ENCODE measurements at places on chromosomes 11 and 22. TPM values are rescaled to one million over a fixed set of nuclear protein-coding genes. Genes with fewer than 3 reads are reported as not detected.
A peak's percentile ranks its signal among the peaks of the same experiment; 100 is the strongest.

DNA sequence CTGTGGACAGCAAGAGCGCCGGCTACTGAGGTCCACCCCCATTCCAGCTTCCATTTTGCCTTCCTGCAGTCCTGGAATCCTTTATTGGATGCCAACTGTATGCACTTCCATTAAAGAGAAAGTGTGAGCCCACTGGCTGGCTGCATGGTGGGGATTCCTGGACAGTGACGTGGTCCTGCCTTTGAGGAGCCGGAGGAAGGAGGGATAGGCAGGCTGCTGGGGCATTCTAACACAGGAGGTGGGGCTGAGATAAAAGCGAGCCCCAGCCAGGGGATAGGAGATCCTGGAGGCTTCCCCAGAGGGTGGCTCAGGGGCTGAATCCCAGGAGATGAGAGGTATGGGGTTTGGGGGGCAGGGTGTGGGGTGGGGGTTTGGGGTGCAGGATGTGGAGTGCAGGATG, 984.7 kb downstream of the BRD1 start:
- DNase-seq, result no peak

The HEPN1 gene
- not detected for total RNA-seq

- peak; percentile 79 for DNase-seq
These were observed 6.9 kb upstream of the GAL start for GRCh38 chr11:68677432-68677831.

DNA sequence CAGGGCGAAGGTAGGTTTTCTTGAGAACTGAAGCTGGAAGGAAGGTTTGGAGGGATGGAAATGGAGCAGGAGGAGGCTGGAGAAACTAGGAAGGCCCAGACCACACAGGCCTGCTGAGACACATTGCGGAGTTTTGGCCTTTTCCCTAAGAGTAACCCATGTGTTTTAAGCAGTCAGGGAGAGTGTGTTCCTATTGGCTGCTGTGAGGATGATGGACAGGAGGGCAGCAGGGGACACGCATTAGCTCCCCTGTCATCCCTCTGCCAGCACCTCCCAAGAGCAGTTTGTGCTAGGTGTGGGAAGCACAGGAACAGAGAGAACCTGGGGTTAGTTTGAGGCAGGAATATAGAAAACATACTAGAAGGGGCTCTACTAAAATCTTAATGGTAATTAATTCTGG, 842.1 kb downstream of the TBC1D22A start:
- DNase-seq, result no peak

Data from tongue (tissue), 3 donors.